ENCODE measurements at places on chromosomes 12 and 14. TPM values are rescaled to one million over a fixed set of nuclear protein-coding genes. Genes with fewer than 3 reads are reported as not detected.

The DDX55 gene
- total RNA-seq, result 20.2 TPM

The PTHLH gene
- 1.9 TPM for total RNA-seq

The KIF5A gene
- total RNA-seq, result 0.14 TPM

The OR4E2 gene
- total RNA-seq, result not detected

The CNTN1 gene
- total RNA-seq, result 15.1 TPM

The RPL36AL gene
- 157 TPM for total RNA-seq

The TMPRSS12 gene
- not detected for total RNA-seq

The GALNT9 gene
- total RNA-seq, result 1.6 TPM

The RPGRIP1 gene
- 1.7 TPM for total RNA-seq

The TAS2R30 gene
- 2.9 TPM for total RNA-seq

The CLEC12A gene
- 43.4 TPM for total RNA-seq

The TMEM263 gene
- total RNA-seq, result 32.6 TPM

The WSCD2 gene
- 1.7 TPM for total RNA-seq

The PROX2 gene
- not detected for total RNA-seq

DNA sequence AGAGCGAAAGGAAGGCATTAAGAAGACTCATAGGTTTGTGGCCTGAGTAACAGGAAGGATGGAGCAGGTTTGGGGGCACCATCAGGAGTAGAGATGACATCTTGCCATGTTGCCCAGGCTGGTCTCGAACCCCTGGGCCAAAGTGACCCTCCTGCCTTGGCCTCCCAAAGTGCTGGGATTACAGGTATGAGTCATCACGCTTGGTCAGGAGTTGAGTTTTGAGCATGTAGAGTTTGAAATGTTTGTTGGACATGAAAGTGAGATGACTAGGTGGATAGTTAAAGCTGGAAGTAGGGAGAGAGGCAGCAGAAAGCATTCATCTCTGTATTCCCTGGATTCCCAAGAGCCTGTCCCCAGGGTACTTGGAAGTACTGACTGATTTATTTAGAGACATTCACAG is 112.6 kb downstream of the ERC1 start:
- no peaks in the 10 kb centered on the region for H3K27me3 ChIP-seq
- DNase-seq, result no peak
- H3K27ac ChIP-seq, result no peak overlapping the region
- no peaks in the 10 kb centered on the region for H3K36me3 ChIP-seq
- H3K4me1 ChIP-seq, result no peaks in the 10 kb centered on the region

GRCh38 chr12:68577949-68578348 is 32.8 kb upstream of the RAP1B start:
- H3K27me3 ChIP-seq, result no peaks in the 10 kb centered on the region
- H3K27ac ChIP-seq, result no peak overlapping the region
- DNase-seq, result no peak
- H3K4me1 ChIP-seq, result no peaks in the 10 kb centered on the region

- DNase-seq, result no peak
- peak overlapping the region; percentile 97 for H3K27ac ChIP-seq
Observed at GRCh38 chr12:47813511-47814196, 6.0 kb downstream of the HDAC7 start.

- peaks cover 25% of the 10 kb centered on the region for H3K4me1 ChIP-seq
- DNase-seq, result no peak
- no peaks in the 10 kb centered on the region for H3K36me3 ChIP-seq
- H3K4me3 ChIP-seq, result no peak overlapping the region
- H3K27ac ChIP-seq, result peak overlapping the region; percentile 17
Observed at GRCh38 chr12:51374361-51374760, 16.8 kb downstream of the GALNT6 start.

DNA sequence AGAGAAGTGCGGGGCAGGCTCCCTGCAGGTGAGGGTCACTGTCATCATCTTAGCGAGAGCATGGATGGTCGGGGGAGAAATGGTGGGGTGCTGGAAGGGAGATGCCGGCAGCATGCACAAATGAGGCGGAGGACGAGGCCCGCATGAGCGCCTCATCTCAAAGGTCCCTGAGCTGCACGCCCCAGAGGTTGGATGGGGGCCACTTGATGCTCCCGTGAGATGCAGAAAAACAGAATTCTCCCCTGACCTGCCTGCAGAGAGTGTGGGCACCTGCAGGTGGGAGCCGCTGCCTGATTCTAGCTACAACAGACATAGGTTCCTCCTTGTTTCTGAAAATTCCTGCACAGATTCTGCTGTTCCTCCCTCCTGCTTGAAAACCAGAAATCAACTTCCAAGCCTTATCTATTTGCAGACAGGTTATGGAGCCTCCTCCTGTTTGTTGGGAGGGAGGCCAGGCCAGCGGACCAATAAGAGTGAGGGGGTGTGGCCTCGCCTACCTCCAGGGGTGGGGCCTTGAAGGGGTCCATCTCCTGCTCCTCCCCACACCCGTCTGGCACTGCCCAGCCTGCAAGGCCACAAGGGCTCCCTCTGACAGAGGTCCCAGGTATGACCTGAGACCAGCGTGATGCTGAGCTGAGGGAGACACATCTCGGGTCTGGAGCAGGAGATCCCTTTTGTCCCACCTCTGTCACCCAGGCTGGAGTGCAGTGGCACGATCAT is 67.2 kb downstream of the KDM2B start:
- no peak overlapping the region for H3K4me3 ChIP-seq
- no peak overlapping the region for H3K27ac ChIP-seq
- H3K36me3 ChIP-seq, result peaks cover 33% of the 10 kb centered on the region
- DNase-seq, result peak; percentile 73

GRCh38 chr14:22847661-22848341 is 11.4 kb downstream of the MMP14 start:
- DNase-seq, result peak; percentile 62
- no peaks in the 10 kb centered on the region for H3K27me3 ChIP-seq
- H3K4me3 ChIP-seq, result no peak overlapping the region

DNA sequence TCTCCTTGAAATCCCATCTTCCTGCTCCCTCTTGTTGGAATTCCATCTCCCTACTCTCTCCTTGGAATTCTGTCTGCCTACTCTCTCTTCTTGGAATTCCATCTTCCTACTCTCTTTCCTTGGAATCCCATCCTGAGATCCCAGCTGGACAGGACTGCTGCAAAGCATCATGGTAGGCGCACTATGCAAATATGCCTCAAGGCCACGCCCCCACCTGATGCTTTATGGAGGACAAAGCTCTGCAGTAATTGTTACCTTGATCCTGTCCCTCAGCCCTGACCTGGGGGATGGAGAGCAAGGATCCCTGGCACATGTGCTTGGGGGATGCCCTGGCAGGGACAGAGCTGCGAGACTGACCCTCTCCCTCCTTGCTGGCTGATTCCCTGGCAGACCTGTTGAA is 185.6 kb downstream of the TBX5 start:
- no peaks in the 10 kb centered on the region for H3K36me3 ChIP-seq
- no peak overlapping the region for H3K27ac ChIP-seq
- no peak overlapping the region for H3K4me3 ChIP-seq
- H3K27me3 ChIP-seq, result peaks cover 7% of the 10 kb centered on the region
- no peak for DNase-seq
- no peaks in the 10 kb centered on the region for H3K4me1 ChIP-seq

GRCh38 chr12:48414021-48414420 is 58.3 kb upstream of the ANP32D start:
- no peaks in the 10 kb centered on the region for H3K36me3 ChIP-seq
- no peak overlapping the region for H3K4me3 ChIP-seq
- H3K27me3 ChIP-seq, result no peaks in the 10 kb centered on the region

DNA sequence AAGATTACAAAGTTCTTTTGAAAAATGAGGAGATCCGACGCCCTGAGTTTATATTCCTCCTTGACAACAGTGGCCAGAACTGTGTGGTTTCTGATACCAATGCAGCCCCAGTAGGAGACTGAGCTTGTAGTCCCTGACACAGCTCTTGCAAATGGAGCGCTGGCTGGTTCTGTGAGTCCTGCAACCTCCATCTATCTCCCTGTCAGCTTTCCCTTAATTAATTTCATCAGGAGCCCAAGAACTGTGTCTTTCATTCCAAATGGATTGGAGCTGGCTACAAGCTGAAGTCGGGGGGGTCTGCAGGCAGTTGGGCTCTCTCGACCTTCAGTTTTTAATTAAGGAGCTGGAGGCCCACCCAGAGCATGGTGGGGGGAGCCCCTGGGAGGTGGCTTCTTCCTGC is 160.6 kb downstream of the ADGRD1 start:
- peaks cover 13% of the 10 kb centered on the region for H3K36me3 ChIP-seq
- H3K27me3 ChIP-seq, result no peaks in the 10 kb centered on the region
- peaks cover 4% of the 10 kb centered on the region for H3K4me1 ChIP-seq
- peak; percentile 5 for DNase-seq
- no peak overlapping the region for H3K27ac ChIP-seq
- H3K4me3 ChIP-seq, result no peak overlapping the region

DNA sequence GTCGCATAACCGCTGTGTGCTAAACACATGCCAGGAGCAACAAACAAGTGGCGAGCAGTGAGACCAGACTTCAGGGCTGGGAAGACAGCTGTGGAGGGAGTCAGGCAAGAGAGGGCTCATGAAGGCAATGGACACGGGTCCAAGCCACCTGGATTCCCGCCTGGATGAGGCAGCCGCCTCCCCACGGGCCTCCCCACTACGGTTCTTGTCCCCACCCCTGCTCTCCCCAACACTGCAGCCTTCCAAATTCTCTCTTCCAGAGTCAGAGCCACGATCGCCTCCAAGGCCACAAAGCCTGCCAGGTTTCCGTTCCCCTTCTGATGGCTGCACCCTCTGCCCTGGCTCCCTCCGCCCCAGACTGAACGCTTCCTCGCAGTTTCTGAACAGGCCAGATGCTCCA is 36.1 kb upstream of the PIWIL1 start:
- H3K36me3 ChIP-seq, result no peaks in the 10 kb centered on the region
- no peak overlapping the region for H3K4me3 ChIP-seq
- H3K27ac ChIP-seq, result no peak overlapping the region
- H3K4me1 ChIP-seq, result no peaks in the 10 kb centered on the region

DNA sequence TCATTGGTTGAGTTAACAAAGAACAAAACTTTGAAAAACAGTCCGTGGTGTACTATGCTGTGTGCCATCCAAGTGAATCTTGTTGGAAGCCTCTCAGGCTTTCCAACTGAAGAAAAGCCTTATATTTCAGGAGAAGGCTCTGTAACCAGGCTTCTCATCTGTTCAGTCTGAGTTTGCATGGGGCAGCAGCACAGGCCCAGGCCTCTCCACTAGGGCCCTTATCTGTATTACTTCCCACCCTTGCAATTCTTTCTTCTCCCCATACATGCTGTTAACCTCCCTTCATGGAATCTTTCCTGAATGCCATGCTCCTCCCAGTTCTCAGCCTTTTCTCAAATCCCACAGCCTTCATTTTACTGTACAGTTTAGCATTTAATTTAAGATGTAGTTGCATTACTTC is 28.3 kb downstream of the FRMD6 start:
- H3K27ac ChIP-seq, result no peak overlapping the region
- H3K4me1 ChIP-seq, result no peaks in the 10 kb centered on the region
- no peaks in the 10 kb centered on the region for H3K27me3 ChIP-seq
- DNase-seq, result no peak
- H3K4me3 ChIP-seq, result no peak overlapping the region

GRCh38 chr12:112971248-112971647 is 7.1 kb upstream of the OAS2 start:
- H3K4me1 ChIP-seq, result no peaks in the 10 kb centered on the region
- no peak overlapping the region for H3K4me3 ChIP-seq
- DNase-seq, result no peak
- no peak overlapping the region for H3K27ac ChIP-seq

DNA sequence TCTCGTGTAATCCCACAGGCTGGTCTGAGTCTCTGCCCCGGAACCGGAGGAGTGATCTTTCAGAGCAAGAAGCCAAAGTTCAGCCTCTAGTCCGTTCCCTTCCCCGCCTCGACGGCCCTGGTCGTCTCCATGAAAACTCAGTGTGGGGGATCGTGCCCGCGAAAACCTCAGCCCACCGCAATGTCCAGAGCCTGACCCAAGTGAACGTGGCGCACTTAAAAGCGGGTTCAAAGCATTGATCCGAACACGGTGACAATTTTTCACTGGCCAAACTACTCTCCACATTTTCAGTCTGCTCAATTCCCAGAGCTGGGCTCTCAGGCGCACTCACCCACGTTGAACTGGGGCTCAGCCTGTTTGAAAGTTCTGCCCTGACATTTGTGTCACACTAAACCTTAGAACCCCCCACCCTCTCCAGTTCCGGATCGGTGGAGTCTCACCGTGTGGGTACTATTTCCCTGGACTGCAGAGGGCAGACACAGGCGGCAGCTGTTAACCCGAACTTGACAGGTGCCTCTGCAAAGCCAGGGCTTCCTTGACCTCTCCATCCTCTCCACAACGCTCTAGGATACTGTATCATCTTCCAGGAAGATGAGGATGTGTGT is 886 bp upstream of the PRICKLE1 start:
- H3K27me3 ChIP-seq, result peaks cover 10% of the 10 kb centered on the region
- H3K36me3 ChIP-seq, result no peaks in the 10 kb centered on the region
- peak overlapping the region; percentile 82 for H3K4me3 ChIP-seq
- DNase-seq, result no peak
- H3K4me1 ChIP-seq, result peaks cover 25% of the 10 kb centered on the region

DNA sequence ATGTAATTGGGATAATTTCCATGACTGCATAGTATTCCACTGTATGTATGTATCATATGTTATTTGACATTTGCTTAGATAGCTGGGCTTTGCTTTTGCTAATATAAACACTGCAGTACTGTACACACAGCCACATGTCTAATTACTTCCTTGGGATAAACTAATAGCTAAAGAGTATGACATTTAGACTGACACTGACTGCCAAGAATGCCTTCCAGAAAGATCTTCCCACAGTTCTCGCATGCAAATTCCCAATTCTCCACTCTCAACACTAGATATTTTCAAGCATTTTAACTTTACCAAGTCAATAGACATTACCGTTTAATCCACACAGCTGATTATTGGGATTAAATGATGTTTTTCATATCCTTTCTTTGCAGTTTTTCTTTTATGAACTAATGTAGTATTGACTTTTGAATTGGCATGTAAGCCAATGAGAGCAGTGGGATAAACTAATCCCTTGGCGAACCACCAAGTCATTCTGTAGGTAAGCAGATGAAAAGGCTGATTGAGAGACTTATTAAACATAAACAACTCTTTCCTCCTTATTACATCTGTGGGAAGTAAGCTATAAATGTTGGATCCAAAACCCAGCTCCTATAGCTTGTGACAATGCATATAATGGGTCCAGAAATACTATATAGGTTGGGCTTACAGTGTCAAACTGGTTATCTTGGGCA is 55.5 kb downstream of the STON2 start:
- H3K4me3 ChIP-seq, result no peak overlapping the region
- no peaks in the 10 kb centered on the region for H3K4me1 ChIP-seq
- no peak for DNase-seq
- H3K27ac ChIP-seq, result no peak overlapping the region
- H3K36me3 ChIP-seq, result no peaks in the 10 kb centered on the region
- no peaks in the 10 kb centered on the region for H3K27me3 ChIP-seq

GRCh38 chr12:96193725-96194575 is at the start of gene ELK3:
TSS of gene ELK3 (plus strand) at chr12:96194375.
- H3K27me3 ChIP-seq, result no peaks in the 10 kb centered on the region
- H3K27ac ChIP-seq, result peak within 1 kb of the TSS; percentile 85
- peak within 1 kb of the TSS; percentile 83 for H3K4me3 ChIP-seq
- peak; percentile 78 for DNase-seq
- peaks cover 24% of the 10 kb centered on the region for H3K4me1 ChIP-seq

Data from upper lobe of right lung (tissue), 1 donor.